NCI-H2081 (cell line): ENCODE measurements at places on chromosomes 5 and 9.
A peak's percentile ranks its signal among the peaks of the same experiment; 100 is the strongest.

GRCh38 chr9:1057910-1058309 is 7.8 kb downstream of the DMRT2 start:
- no peak for DNase-seq

- DNase-seq = no peak
Measured at GRCh38 chr9:85042981-85043647, 373.6 kb downstream of the NTRK2 start.

- DNase-seq = no peak
Measured at GRCh38 chr5:116437922-116438578, 136.6 kb downstream of the SEMA6A start.

DNA sequence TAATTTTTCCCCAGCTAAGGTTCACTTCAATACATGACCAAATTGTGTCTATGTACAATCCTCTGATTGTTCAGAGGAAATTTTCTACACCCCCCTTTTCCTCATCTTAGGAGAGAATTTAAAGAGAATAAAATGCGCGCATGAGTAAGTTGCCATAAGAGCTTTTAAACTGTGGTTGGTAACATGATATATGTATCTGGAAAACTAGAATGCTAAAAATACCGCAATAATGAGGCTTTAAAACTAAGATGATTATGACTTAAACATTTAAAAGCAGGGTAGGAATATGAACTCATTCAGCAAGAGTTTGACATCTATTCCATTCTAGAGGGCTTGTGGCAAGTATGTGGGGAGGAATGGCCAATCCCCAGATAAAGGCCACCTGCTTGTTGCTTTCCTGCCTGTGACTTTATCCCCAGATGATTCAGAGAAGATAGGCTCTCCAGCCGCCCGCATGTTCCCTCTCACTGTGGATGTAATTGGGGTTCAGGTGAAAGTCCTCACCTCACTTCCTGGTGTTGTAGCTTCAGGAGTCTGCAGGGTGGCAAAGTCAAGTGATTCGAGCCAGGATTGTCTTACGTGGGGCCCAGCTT is 26.5 kb upstream of the BASP1 start:
- no peak for DNase-seq

- DNase-seq = peak; percentile 90
Measured at GRCh38 chr9:86126998-86127972, 27.9 kb upstream of the GOLM1 start.

DNA sequence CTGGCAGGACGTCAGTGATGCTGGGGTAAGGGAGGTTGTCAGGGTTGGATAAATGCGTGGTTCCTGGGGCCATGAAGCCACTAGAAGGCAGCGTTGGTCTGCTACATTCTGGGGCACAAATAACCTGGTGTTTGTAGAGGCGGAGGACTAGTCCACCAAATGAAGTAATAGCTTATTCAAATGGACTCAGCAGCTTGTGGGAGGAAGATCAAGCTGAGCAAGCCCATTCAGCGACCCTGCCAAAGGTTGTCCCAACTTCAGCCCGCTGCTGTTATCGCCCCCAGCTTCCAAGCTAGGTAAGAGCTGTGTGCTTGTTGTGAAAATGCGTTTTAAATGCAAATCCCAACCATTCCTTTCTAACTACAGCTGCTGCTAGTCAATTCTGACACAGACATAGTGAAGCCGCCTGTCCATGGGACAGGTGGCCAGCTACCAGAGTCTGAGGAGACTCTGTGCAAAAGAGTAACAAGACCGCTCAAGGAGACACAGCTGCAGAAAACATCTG is 7.6 kb upstream of the FAM240B start:
- peak; percentile 22 for DNase-seq

DNA sequence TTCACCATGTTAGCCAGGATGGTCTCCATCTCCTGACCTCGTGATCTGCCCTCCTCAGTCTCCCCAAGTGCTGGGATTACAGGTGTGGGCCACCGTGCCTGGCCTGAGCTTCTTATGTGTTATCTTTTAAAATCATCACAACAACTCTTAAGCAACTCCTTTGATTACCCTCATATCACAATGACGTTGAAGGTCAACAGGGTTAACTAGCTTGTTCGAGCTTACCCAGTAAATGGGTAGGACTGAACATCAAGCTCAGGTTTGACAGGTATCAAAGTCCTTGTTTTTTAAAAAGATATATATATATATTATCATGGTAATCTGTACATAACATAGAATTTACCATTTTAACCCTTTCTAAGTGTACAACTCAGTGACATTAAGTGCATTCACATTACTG is 3.1 kb downstream of the GRXCR2 start:
- no peak for DNase-seq

GRCh38 chr5:53339962-53340540 is 140.4 kb upstream of the FST start:
- no peak for DNase-seq

- no peak for DNase-seq
Measured at GRCh38 chr5:103477678-103478077, 84.9 kb downstream of the NUDT12 start.

DNA sequence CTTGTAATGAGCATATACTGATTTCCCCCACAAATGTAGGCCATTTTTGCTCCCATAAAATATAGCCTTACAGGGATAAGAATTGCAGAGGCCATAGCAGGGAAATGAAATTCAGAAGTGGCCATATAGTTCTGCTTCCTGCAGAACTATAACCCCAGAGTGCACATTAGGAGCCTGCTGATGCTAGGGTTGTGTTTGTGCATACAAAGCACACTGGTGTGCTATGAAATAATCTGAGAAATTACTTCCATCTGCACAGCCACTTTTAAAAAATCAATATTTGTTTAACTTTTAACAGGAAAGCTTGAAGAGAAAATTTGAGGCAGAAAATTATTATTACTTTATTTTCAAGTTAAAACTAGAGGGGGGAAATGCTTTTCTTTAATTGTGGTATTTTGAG is 380.3 kb downstream of the MRPS30 start:
- no peak for DNase-seq

- DNase-seq = no peak
Measured at GRCh38 chr5:58800861-58801540, 218.1 kb downstream of the RAB3C start.

GRCh38 chr5:39505363-39505762 is 80.6 kb upstream of the DAB2 start:
- DNase-seq = no peak

DNA sequence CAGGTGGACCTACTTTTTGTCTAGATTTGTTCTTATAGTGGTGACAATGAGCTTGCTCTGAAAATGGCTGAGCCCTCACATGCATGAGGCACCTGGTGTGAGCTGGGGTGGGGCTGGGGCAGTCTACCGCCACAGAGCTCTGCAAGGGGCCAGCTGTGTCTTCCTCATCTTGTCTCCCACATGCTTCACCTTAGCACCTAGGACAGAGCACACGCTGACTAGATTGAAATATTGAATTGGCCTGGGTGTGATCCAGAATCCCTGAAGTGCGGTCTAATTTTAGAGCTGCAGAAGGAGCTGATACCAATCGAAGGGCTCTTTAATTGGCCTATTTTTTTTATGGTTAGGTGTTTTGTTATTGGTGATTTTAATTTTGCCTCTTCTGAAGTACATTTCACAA is 126.1 kb upstream of the NFIB start:
- DNase-seq = peak; percentile 52

- DNase-seq = peak; percentile 74
Measured at GRCh38 chr9:74496819-74497747, at the start of gene RORB. TSS of gene RORB (plus strand) at chr9:74497335. CDS start at chr9:74497977, 642 bp downstream.

DNA sequence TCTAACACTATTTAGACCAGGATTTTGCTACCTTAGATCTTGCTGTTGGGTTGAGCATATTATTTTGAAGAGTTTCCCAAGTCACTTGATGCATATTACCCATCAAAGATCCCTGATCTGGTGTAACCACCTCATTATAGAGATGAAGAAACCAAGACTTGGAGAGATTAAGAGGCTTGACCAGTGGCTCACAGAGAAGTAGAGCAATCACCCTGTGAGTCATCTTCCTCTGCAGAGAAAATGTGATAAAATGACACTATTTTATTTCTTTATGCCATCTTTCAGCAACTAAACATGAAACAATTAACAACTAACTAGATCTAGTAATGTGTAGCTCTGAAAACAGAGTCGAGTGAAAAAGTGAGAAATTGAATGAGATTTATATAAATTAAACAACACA is 76.1 kb downstream of the KIF4B start:
- no peak for DNase-seq

GRCh38 chr5:174680901-174681565 is 43.3 kb upstream of the MSX2 start:
- DNase-seq = no peak

GRCh38 chr9:137798901-137799629 is 78.5 kb upstream of the CACNA1B start:
- no peak for DNase-seq

- DNase-seq = no peak
Measured at GRCh38 chr5:9108162-9108561, 437.7 kb downstream of the SEMA5A start.

DNA sequence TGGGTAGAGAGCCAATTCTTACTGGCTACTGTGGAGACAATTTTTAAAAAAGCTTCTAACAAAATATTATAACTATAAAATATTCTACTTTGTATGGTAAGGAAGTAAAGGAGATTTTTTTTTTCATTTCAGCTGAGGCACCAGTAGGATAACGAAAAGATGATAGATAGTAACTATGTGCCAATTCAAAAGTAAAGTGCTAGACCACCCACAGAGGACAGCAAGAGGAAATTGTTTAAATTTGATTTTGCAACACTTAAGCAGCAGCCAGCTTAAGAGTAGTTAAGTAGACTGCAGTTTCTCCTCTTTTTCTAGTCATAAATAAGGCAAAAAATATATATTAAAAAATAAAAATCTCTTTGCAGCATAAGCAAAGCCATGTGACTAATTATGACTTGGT is 1539.3 kb upstream of the ACO1 start:
- DNase-seq = no peak

DNA sequence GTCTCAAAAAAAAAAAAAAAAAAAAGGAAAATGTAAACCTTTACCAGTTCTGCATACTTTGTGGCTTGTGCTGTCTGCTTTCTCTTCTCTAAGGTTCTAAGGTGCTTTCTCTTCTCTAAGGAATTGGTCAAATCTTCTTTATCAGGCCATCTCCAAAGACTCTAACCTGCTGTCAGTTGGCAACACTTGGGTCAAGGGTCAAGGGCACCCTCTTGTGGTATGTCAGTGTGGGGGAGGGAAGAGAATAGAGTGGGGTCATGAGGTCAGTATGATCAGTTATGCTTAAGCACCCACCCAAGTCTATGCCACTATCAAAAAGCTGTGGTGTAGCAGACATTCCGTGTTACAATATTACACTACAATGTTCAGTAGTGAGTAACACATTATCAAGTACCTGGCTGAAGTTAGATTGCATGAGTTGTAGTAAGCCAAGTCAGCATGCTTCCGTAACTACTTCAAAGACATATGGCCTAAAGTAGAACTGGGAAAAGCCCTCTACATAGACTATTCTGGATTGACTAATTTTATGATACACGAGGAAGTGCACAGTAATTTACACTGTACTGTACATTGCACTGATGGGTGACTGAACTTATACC is 25.0 kb upstream of the CCL28 start:
- no peak for DNase-seq

GRCh38 chr5:154369682-154370081 is 76.1 kb upstream of the SAP30L start:
- DNase-seq = no peak

DNA sequence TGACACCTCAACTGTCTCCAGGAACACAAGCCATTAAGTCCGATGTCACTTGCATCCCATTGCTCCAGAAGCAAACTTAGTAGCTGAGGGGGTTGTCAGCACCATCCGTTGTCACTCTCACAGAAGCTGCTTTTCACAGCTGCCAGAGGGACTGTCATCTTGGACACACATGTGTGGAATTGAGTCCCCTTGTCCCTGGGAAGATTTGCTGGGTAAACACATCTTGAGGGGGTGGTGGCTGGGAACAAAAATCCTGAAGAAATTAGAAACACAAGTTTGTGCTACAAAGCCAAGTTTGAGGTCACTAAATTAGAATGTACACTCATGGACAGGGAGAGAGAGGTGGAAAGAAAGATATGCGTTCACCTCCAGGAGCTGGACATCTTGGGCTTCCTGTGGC is 55.2 kb upstream of the ADRA1B start:
- no peak for DNase-seq

- DNase-seq = no peak
Measured at GRCh38 chr5:170293273-170293672, 4.3 kb downstream of the LCP2 start.

GRCh38 chr5:59346514-59346913 is 547.0 kb downstream of the PDE4D start:
- no peak for DNase-seq

GRCh38 chr9:124551472-124552272 is 44.5 kb upstream of the NR5A1 start:
- peak; percentile 44 for DNase-seq

DNA sequence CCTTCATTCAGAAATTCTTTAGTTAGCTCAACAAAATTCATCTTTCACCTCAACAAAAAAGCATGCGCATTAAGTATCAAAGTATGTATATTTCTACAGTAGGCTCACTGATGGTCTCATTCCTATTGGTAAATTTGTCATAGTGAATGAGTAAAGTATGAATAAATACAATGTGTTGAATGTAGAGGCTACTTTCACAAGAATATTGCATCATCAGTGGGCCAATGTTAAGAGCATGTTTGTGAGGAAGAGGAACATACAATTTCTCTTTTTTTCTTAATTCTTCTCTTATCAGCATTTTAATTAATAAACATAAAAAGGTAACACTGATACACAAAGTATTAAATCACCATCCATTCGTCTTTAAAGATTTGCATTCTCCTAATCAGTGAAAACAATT is 505.1 kb downstream of the CETN3 start:
- no peak for DNase-seq

- no peak for DNase-seq
Measured at GRCh38 chr9:111622626-111623025, 8.5 kb upstream of the DNAJC25 start.

DNA sequence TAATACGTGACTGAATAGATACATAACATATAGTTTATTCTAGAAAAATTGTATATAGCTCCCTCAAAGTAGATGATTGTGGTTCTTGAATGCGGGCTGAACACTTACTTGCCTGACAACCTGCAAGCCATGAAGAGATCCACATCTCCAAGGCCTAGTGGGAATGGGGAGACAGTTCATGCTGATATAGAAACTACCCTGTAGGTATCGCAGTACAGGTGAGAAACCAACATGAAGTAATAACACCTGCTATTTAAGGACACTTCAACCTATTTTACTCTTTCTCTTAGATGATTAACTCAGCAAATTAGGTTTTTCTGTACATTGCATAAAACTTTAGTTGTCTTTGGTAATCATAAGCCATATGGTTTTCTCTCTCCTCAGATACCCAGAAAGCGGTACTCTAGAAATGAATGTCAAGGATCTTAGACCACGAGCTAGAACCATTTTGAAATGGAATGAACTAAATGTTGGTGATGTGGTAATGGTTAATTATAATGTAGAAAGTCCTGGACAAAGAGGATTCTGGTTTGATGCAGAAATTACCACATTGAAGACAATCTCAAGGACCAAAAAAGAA is 47.3 kb downstream of the UHRF2 start:
- no peak for DNase-seq

GRCh38 chr9:11686733-11687132 is 1006.5 kb upstream of the TYRP1 start:
- no peak for DNase-seq

- no peak for DNase-seq
Measured at GRCh38 chr9:136028760-136029470, 66.2 kb downstream of the NACC2 start.
